ENCODE measurements at places on chromosomes 3 and 15.

GRCh38 chr3:119745942-119746341 lies 36.0 kb upstream of the NR1I2 start:
- DNase-seq, result no peak

DNA sequence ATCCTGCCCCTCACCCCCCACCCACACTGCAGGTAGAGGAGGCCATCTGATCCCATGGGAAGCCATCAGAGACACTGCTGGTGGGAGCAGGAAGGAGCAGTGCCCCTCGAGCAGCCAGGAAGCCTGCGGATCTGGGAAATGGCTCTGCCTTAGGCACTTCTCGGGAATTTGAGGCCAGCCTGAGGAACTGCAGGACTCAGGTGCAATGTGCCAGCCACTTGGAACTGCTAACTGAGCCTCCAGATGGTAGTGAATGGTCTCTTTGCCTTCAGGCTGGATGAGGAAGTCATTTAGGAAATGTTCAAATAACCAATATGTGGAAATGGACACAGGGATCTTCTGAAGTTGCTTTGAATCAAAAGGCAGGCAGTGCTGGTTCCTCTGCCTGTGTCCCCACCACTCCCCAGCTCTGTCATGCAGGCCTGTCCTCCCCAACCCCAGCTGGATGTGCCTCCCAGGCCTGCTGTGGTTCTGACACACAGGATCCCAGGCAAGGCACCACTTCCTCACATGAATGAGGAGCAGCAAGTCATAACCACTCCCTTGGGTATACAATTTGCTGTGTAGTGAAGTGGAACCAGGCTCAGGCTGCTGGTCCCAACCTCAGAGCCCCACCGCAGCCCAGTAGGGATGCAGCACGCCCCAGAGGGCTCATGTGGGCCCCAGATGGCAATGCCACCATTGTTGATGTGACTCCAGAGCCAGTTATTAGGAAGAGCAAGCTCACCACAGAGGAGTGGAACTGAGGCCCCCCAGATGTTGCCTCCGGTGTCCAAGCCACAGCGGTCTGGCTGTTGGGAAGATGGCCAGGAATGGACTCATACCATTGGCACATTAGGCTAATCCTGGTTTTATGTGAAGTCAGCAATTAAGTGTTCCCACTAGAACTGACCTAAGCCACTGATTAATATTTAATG lies 46.5 kb upstream of the LIMD1 start:
- DNase-seq, result peak; percentile 75

- DNase-seq, result peak; percentile 8
Observed at GRCh38 chr3:170865209-170866094, 4.5 kb downstream of the RPL22L1 start.

DNA sequence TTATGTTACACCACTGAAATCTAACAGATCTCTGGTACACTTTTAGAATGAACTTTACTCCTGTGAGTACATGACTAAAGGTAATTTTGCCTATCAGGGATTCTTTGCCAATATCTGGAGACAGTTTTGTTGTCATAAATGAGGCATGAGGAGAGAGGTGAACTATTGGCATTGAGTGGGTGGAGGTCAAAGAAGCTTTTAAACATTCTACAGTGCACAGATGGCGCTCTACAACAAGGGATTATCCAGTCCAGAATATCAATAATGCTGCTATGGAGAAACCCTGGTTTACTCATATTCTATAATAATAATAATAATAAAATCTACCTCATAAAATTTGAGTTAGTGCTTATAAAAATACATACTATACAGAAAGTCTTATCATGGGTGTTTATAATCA lies 702.3 kb downstream of the SI start:
- DNase-seq, result no peak

DNA sequence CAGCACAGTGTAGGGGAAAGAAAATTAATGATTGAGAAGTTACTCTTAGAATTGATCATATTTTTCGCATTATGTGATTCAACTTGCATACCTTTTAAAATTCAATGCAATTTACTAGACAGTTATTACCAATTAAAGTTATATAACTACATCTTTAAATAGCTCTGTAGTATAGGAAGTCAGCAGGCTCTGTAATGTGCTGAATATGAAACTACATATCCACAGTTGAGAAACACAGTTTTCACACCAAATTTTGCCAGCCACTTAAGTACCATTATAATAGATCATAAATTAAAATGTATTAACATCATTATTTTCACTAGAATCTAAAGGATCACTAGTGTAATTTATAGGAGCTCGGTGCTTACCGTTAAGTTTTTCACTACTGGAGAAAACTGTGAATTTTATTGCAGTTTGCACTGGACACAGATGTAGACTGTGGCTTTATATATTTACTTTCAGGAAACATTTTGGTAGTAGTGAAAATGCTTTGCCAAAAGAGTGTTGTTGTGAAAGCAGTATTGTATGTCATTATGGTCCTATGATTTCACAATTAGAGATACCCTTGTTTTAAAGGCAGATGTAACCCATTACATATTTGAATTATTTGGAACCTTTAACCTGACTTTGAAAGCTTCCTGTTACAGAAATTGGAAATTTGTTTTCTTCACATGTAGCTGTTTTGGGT lies 113.6 kb downstream of the PLCL2 start:
- DNase-seq, result no peak

DNA sequence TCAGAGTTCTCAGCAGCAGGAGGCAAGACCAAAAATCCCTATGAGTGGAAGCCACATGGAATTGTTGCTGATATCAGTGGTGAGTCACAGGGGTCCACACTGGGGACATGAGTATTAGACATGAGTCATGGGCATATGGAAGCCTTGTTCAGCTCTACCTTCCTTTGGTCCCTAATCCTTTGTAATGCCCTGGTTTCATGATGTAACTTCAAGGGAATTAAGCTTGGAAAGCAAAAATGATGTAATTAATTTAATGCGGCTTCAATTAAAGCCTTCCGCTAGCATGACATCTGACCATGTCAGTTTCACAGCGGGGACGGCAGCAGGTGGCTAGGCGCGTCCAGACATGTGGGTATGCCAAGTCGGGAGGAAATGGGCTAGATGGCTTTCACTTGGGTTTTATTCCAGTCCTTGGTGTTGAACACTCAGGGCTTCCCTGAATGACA lies 176.1 kb upstream of the RGMA start:
- peak; percentile 0 for DNase-seq

DNA sequence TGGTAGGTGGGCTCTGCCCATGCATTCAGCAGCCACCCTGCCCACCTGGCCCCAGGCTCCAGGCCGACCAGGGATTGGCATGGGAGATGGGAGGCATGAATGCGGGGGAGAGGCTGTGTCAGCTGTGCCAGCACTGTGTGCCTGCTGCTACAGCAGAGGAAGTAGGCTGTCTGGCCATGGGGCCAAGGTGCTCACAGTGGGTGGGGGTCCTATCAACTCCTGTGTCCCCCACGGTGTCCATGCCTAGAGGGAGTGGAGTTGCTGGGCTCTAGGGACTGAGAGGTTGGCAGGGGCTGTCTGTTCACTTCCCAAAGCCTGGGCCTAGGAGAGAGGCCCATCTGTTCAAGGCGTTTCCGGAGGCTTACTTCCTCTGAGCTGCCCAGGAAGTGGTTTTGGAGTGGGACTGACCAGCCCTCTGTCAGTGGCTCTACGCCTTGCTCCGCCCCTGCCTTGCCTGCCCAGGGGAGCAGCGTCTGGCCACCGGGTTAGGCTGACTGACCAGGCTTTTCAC lies 5.8 kb downstream of the PRKCD start:
- peak; percentile 46 for DNase-seq

DNA sequence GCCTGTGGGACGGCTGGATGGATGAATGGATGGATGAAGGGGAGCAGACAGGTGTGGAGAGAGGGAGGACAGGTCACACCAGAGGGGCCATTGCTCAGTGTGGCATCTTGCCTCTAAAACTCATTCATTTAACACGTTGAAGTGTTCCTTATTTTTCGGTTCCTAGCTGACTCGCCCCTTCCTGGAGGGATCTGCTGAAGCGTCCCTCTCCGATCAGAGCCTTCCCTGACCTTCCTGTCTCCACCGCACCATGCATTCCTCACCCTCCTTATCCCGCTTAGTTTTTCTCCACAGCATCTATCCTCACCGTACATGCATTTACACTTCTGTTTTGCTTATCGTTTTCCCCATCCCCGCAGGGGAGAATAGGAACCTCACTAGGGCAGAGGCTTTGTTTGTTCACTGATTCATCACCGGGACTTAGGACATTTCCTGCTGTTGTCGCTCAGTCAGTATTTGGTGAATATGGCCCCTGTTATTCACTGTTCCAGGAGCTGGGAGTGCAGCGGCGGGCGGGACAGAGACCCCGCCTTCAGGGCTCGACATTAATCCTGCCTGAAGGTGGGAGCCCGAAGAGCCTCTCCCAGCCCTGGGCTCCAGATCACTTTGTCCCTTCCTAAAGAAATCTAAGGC lies 32.0 kb downstream of the FOXL2 start:
- DNase-seq, result no peak

- no peak for DNase-seq
Observed at GRCh38 chr3:139933766-139934165, 1.2 kb upstream of the CLSTN2 start.

DNA sequence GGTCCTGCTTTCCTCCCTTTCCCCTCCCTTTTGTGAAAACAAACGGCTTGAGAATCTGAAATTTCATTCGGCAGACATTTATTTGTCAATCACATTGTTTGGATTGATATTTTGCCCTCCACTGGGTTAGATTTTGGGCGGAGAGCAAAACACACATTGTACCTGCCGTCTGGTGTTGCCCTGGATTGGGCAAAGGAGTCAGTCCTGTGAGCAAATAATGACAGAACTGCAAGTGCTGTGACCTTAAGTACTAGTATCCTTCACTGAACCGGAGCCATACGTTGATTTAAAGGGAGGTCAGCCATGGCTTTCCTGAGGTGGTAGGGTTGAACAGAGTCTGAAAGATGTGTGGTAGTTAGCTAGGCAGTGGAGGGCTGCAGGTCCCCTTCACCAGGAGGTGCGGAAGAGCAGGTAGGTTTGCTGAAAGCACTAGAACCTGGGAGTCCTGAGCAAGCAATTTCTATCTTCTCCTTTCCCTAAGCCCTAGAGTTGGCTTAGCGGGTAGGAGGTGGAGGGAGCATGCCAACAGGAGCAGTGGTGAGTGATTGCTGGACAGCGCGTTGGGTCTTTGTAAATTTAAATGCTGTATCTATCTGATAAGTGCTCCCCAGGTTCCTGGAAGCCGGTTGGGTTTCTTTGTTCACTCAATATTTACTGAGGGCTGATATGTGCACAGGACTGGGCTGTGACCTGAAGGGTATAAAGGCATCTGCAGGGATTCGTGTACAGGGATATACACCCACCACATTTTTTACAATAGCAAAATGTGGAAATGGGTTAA lies 2.0 kb downstream of the PDIA5 start:
- no peak for DNase-seq

- no peak for DNase-seq
Observed at GRCh38 chr3:185270956-185271332, 17.1 kb upstream of the EHHADH start.

DNA sequence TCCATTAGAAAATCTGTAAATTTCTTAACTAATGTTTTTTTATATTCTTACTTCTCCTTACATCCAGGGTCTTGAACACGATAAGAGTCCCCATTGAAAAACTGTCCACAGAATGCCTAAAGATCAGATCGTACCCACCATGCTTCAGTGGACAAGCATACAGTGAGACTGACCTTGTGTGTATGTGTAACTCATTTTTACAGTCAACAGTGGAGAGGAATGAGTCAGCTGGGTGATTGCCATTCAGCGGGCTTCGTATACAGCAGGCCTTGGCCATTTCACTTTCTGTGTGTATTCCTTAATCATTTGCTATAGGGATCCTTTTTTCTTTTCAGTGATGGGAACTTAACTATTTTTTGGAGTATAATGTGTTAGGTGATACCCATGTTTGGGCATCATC lies 10.6 kb downstream of the PARP14 start:
- DNase-seq, result peak; percentile 74

DNA sequence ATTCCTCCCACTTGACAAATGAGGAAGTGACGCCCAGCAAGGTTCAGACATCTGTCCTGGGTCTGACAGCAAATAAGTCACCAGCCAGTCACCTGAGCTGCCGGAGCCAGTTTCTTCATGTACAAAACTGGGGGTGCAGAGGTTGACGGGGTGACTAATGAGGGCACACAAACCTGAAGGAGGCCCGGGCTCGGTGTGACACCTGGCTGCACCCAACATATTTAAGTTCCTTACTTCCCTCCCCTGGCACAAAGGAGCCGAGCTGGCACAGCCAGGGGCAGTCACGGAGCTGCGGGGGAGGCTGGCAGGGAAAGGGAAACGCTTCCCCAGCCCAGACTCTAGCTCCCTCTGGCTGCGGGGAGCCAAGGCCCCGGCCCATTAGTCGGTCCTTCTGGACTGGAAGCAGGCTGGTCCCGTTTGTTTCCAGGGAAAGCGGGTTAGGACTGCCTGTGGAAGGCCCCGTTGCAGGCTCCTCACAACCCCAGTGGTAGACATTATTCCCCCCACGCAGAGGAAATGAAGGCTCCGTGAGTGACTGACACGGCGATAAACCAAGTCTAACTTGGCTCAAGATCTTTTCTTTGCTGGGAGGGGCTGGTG lies 2.3 kb downstream of the FBXL22 start:
- DNase-seq, result peak; percentile 32

DNA sequence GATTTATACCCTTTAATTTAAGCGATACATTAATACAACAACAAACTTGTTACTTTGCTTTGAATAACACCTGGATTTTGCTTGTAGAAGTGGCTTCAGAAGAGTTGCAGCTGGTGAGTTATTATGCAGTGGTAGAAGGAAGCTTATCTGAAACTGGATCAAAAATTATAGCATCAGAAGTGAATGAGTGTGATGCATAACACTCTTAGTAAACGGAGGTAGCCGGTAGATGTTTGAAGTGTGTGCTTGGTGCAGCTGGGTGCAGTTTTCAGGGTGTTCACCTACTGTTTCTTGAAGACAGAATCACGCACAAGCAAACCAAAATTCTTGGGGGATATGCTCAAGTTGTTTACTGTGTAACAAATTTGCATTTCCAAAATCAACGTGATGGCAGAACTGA lies 103.1 kb downstream of the MITF start:
- no peak for DNase-seq

GRCh38 chr15:62758126-62758951 lies 284.2 kb upstream of the TPM1 start:
- peak; percentile 91 for DNase-seq

- DNase-seq, result peak; percentile 30
Observed at GRCh38 chr15:67945951-67946700, 106.3 kb upstream of the RNU6-1 start.

GRCh38 chr3:45008117-45008516 lies 18.0 kb upstream of the CLEC3B start:
- DNase-seq, result no peak

GRCh38 chr3:124928333-124929202 lies 6.0 kb downstream of the MUC13 start:
- peak; percentile 72 for DNase-seq

DNA sequence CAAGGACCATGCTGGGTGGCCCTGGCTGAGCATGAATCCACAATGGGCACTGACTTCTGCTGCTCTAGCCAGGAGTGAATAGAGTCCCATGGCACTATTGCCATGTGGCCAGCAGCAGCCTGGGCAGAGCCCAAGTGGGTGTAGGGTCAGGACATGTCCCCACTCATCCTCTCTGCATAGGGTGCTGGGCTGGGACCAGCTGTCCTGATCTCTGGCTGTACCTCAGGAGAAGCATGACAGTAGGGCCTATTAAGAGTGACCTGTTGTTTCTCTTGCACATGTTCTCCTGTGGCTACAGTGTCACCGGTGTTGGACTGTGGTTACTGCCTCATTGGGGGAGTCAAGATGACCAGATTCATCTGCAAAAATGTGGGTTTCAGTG lies 46.9 kb downstream of the DLEC1 start:
- DNase-seq, result no peak

- DNase-seq, result no peak
Observed at GRCh38 chr3:14344351-14344750, 58.1 kb upstream of the SLC6A6 start.

GRCh38 chr15:88704791-88705768 lies 66.3 kb downstream of the ISG20 start:
- DNase-seq, result peak; percentile 33

GRCh38 chr15:35545316-35545823 lies 595 bp downstream of the DPH6 start:
- peak; percentile 69 for DNase-seq

All from astrocyte of the spinal cord (primary cell).